ENCODE measurements at places on chromosomes 12 and 14. TPM values are rescaled to one million over a fixed set of nuclear protein-coding genes. Genes with fewer than 3 reads are reported as not detected.

Gene ATG2B
- 31.0 TPM for polyA plus RNA-seq

- no peak for DNase-seq
Observed at GRCh38 chr12:89856431-89856830, 147.8 kb upstream of the ATP2B1 start.

Gene LIMA1
- 91.0 TPM for polyA plus RNA-seq

DNA sequence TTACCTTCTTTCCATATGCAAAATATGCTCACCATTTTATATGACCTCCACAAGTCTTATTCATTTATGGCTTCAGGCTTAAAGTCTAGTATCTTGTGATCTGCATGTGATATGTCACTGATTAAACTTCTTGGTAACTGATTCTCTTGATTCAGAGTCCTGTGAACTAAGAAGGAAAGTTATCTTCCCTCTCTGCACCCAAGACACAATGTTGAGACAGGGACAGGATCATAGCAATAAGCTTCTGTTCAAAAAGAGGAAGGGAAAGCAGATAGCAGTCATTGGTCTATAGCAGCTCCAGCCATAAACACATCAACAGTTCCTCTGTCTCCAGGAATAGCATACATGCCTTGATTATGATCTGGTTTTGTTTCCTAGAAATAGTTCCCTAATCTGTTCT lies 103.1 kb downstream of the UNC79 start:
- DNase-seq, result no peak

GRCh38 chr14:68947802-68948201 lies 31.3 kb downstream of the ACTN1 start:
- no peak for DNase-seq

Gene RERG
- polyA plus RNA-seq, result 16.0 TPM

GRCh38 chr14:67477926-67478799 lies 10.4 kb downstream of the TMEM229B start:
- no peak for DNase-seq

Gene TOMM20L
- 1.7 TPM for polyA plus RNA-seq

GRCh38 chr12:112782943-112783342 lies 8.6 kb upstream of the RPH3A start:
- DNase-seq, result no peak

Gene EPYC
- polyA plus RNA-seq, result 0.15 TPM

DNA sequence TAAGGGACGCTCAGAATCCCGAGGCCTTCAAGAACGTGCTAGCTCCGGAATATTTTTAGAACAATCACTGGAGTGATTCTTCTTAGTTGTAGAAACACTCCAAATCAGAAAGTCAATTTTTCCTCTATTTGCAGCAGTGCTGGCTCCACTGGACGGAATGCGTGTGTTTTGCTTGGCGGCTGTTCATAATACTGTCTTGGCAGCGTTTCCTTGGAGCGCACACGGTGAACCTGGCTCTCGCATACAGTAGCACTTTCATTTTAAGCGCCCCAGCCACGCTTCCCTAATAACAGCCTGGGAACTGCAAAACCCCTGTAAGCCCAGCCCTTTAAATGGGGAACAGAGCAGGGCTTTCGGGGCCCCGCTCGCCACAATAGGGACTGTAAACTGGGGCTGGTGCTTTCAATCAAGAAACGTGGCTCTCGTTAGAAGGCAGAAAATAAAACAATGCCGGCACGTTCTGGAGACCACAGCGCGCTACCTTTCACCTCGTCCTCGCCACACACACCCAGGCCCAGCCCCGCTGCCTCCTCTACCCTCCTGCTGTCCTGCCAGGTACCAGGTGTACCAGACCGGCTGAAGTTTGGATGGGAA lies 79.9 kb downstream of the BCL11B start:
- peak; percentile 59 for DNase-seq

Gene PPP2R3C
- polyA plus RNA-seq, result 46.8 TPM

GRCh38 chr14:104399432-104400155 lies 180.0 kb upstream of the C14orf180 start:
- no peak for DNase-seq

Gene MYH6
- polyA plus RNA-seq, result 0.04 TPM

DNA sequence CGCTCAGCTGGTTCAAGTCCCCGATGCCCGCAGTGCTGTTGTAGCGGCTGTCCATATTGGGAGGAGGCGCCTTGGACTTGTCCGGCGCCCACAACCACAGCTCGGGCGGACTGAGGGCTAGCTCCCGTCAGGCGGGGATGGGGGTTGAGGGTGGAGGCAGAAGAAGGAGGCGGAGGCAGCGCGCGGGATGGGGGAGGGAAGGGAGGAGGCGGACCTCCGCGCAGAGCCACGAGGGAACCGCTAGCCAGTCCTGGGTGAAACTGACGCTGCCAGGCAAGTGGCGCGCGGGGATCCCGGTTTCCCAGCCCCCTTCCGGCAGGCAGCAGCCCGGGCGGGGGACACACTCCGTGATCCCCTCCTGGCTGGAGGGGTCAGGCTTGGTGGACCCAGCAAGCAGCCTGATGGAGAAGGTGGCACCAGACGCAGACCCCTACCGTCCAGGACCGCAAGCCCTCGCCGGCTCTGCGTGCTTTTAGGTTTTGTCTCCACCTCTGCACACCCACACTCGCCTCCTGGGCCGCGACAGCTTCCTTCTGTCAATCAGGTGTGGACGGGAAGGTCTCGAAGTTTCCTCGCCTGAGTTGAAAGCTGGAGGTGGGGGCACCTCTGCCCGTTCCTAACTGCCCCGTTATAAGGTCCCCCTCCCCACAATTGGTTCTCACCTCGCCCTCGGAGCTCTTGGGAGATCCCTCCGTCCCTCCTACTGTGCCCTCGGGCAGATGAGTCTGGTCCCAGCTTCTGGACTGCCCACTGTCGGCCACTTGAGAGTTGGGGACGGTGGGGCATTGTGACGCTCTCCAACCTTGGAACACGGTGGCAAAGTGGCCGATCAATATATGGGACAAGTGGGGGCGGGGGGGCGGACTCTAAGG lies at the start of gene CPNE8:
Gene CPNE8 (minus strand): TSS at position 112 of the 872 bp plus-strand sequence. CDS start 57 bp downstream, at position 55.
- peak; percentile 55 for DNase-seq

- DNase-seq, result no peak
Observed at GRCh38 chr12:63348556-63348955, 197.6 kb upstream of the AVPR1A start.

- no peak for DNase-seq
Observed at GRCh38 chr14:74333909-74334308, 14.4 kb upstream of the VRTN start.

Gene SLC24A4
- polyA plus RNA-seq, result 0.48 TPM

- peak; percentile 70 for DNase-seq
Observed at GRCh38 chr14:90495357-90496276, 98.8 kb downstream of the CALM1 start.

- peak; percentile 64 for DNase-seq
Observed at GRCh38 chr14:69818758-69819191, 21.7 kb upstream of the SLC10A1 start.

DNA sequence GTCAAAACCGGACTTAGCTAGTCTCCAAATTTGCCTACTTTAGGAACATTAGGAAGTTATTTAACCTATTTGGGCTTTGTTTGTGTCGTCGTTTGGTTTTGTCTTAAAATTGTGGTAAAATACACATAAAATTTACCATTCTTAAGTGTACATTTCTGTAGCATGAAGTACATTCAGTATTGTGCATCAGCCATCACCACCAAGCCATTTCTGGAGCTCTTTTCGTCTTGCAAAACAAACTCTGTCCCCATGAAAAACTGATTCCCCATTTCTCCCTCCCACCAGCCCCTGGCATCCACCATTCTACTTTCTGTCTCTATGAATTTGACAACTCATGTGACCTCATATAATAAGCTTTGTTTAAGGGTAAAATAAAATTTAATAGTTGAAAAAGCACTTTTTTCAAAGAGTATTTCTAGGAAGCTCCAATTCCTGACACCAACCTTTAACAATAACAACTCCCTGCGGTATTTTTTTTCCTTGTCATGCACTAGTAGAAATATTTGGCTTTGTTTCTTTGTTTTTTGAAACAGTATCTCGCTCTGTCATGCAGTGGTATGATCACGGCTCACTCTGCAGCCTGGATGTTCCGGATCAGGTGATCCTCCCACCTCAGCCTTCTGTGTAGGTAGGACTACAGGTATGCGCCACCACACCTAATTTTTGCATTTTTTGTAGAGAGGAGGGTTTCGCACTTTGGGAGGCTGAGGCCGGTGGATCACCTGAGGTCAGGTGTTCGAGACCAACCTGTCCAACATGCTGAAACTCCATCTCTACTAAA lies 3.6 kb upstream of the UBC start:
- DNase-seq, result no peak

DNA sequence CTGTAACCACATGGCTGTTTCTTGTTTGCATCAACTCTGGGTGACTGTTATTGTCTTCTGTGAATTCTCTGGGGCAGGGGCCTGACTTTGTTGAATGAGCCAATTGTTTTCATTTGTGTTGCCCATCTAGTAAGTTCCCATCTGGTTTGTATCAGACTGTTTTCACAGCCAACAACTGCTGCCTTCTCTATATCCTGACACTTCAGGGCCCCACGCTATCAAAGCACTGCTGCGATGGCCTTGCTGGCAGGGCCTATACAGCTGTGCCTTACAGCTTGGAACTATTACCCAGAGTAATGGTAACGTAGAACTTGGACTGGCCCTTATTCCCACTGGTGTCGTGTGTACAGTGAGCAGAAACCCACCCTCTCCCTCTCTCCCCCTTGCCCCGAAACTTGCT lies 104.3 kb upstream of the DACT1 start:
- no peak for DNase-seq

GRCh38 chr12:85872497-85873091 lies 1.5 kb upstream of the NTS start:
- peak; percentile 23 for DNase-seq

Gene DTX1
- polyA plus RNA-seq, result 6.3 TPM

Gene OR4N5
- polyA plus RNA-seq, result not detected

- DNase-seq, result no peak
Observed at GRCh38 chr12:42186793-42187192, 42.1 kb upstream of the GXYLT1 start.

- DNase-seq, result peak; percentile 89
Observed at GRCh38 chr14:104681689-104682074, 7.7 kb upstream of the INF2 start.

- DNase-seq, result no peak
Observed at GRCh38 chr14:87698481-87698880, 294.5 kb downstream of the GALC start.

Gene SRGAP1
- polyA plus RNA-seq, result 10.1 TPM

Gene LALBA
- not detected for polyA plus RNA-seq

Gene PAX9
- polyA plus RNA-seq, result 0.70 TPM

DNA sequence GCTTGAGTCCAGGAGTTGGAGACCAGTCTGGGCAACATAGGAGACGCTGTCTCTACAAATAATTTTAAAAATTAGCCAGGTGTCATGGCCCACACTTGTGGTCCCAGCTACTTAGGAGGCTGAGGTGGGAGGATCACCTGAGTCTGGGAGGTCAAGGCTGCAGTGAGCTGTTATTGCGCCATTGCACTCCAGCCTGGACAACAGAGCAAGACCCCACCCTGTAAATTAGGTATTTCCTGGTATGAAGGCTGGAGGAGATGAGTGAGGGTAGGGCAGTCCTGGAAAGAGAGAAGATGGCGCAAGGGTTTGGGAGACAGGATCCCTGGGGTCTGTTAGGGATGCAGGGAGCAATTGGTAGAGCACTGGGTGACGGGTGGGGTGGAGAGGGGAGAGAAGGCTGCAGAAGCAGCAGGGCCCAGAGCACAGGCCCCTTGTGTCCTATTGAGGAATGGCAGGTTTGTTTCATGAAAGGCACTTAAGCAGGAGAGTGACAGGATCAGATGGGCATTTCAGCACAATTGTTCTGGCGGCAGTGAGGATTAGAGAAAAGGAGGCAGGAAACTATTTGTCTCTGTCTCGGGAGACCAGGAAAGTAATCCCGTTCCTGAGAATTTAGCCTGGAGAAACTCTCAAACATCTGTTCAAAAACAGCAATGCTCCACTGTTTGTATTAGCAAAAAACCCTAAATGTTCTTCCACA lies 47.2 kb upstream of the KTN1 start:
- DNase-seq, result no peak

DNA sequence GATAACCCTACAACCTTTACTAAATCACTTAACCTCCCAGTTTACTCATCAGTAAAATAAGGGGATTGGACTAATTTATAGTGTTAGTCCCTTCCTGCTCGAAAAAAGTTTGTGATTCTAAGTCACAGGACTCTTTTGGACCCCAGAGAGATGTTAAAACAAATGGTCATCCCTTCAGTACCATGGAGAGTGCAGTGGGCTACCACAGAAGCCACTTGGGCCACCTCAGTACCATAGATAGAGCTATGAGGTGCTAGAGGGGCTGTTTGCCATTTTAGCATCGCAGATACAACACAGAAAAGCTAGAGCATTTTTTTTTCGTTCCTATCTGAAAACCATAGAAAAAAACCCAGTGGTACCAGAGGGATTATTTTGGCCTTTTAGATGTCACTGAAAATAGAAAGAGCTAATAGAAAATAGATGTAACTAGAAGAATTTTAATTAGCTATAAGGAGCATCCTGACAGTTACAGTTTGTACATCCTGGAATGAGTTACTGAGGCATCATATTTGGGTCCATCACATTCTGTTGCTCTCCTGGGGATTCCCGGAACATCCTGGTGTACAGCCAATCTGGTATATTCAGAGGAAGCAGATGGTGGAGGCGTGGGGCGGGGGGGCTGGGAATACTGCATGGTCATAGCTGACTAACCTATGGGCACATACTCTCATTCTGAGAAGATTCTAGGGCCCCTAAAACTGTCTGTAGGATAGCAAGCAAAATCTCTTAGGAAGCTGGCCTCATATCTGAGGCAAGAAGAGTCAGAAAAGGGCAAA lies 2.8 kb downstream of the ZNF219 start:
- no peak for DNase-seq

Gene BICDL1
- polyA plus RNA-seq, result 1.8 TPM

GRCh38 chr12:47891356-47891755 lies 13.4 kb downstream of the VDR start:
- DNase-seq, result no peak

Gene E2F7
- polyA plus RNA-seq, result 7.5 TPM

Gene SOX5
- polyA plus RNA-seq, result 28.0 TPM

Gene CACNA2D4
- 1.5 TPM for polyA plus RNA-seq
